Muscle of leg (tissue), 16 donors: ENCODE measurements at places on chromosomes 2 and 18. TPM values are rescaled to one million over a fixed set of nuclear protein-coding genes. Genes with fewer than 3 reads are reported as not detected.

The IL36RN gene
- not detected for total RNA-seq

The OR6B2 gene
- total RNA-seq = not detected

The TEX44 gene
- not detected for total RNA-seq

The IL1R2 gene
- 0.18 TPM for total RNA-seq

The DYNAP gene
- not detected for total RNA-seq

The PUS10 gene
- 6.4 TPM for total RNA-seq

The CFC1 gene
- total RNA-seq = not detected

The ITPRID2 gene
- total RNA-seq = 51.6 TPM

The ARHGEF33 gene
- total RNA-seq = 0.71 TPM

The SERPINB2 gene
- total RNA-seq = 0.27 TPM

The LONRF2 gene
- 1.5 TPM for total RNA-seq

The CAPN14 gene
- 0.09 TPM for total RNA-seq

The GALNT3 gene
- 0.49 TPM for total RNA-seq

The ALPG gene
- total RNA-seq = not detected

The TRIM43B gene
- total RNA-seq = not detected

The GKN2 gene
- not detected for total RNA-seq

The CFAP65 gene
- total RNA-seq = not detected

The WDSUB1 gene
- total RNA-seq = 6.0 TPM

The PFN4 gene
- total RNA-seq = 1.8 TPM

The LIPG gene
- 6.3 TPM for total RNA-seq

The HJURP gene
- total RNA-seq = 6.2 TPM

The CLIP4 gene
- total RNA-seq = 18.7 TPM

The CSRNP3 gene
- total RNA-seq = 15.6 TPM

The CFAP210 gene
- not detected for total RNA-seq

The SERPINB7 gene
- total RNA-seq = not detected

The CLASP1 gene
- total RNA-seq = 50.7 TPM

The FNDC4 gene
- total RNA-seq = 11.0 TPM

The HOXD13 gene
- 0.31 TPM for total RNA-seq

The REG3G gene
- not detected for total RNA-seq

The CTLA4 gene
- 0.31 TPM for total RNA-seq

The LRP2 gene
- total RNA-seq = 0.13 TPM

The ACVR1 gene
- total RNA-seq = 16.1 TPM

The HOXD1 gene
- total RNA-seq = 0.71 TPM

The CNGA3 gene
- 0.40 TPM for total RNA-seq

The APCDD1 gene
- 6.3 TPM for total RNA-seq

The LCT gene
- total RNA-seq = not detected

The FOXD4L1 gene
- total RNA-seq = 0.13 TPM

The ASXL3 gene
- 8.2 TPM for total RNA-seq

The EDAR gene
- total RNA-seq = 0.04 TPM

The STPG4 gene
- 0.22 TPM for total RNA-seq

The ACMSD gene
- total RNA-seq = not detected

The UGT1A3 gene
- total RNA-seq = not detected

The STK17B gene
- 8.1 TPM for total RNA-seq

The EFHD1 gene
- 7.0 TPM for total RNA-seq

The MLPH gene
- total RNA-seq = 0.22 TPM

The POU3F3 gene
- 0.13 TPM for total RNA-seq

The ARHGAP28 gene
- total RNA-seq = 26.1 TPM

The NETO1 gene
- total RNA-seq = 0.09 TPM

The CTDP1 gene
- total RNA-seq = 7.4 TPM

The TLX2 gene
- total RNA-seq = not detected

The CHRNG gene
- total RNA-seq = 77.7 TPM

The TMEFF2 gene
- 7.7 TPM for total RNA-seq

The SLC4A5 gene
- total RNA-seq = 2.2 TPM

The CTIF gene
- 16.3 TPM for total RNA-seq
